ENCODE measurements at places on chromosomes 6 and 20.

- DNase-seq, result no peak
Observed at GRCh38 chr20:20836836-20837235, 124.4 kb upstream of the RALGAPA2 start.

GRCh38 chr20:51547951-51548350 is 5.4 kb upstream of the NFATC2 start:
- no peak for DNase-seq

DNA sequence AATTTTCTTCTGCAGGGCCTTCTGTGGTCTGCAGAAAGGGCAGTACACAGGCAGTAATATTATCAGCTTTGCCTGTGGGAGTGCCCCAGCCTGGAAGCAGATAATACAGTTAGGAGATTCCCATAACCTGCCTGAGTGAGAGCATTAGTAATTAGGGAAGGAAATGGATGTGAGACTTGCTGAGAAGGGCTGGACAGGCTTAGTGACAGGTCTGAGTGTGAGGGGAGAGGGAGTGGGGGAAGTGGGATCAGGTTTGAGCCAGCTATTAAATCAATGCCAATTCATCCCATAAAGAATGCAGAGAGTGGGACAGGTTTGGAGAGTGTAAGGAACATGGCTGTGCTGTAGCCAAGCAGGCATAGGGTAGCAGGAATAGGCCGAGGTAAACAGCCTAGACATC is 10.1 kb upstream of the CFAP206 start:
- no peak for DNase-seq

DNA sequence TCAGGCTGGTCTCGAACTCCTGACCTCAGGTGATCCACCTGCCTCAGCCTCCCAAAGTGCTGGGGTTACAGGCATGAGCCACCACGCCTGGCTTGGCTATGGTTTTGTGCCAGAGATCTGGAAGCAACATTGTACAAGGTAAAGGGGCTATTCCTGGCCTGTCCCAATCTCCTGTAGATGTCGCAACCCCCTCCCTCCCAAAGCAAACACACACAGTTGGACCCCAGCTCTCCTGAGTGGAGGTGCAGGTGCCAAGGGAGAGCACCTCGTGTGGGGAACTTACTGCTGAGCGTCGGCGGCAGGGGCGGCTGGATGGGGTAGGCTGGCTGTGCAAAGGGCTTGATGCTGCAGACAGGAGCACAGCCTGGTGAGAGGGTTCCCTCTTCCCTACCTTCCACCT is 8.8 kb downstream of the RPL10A start:
- no peak for DNase-seq

DNA sequence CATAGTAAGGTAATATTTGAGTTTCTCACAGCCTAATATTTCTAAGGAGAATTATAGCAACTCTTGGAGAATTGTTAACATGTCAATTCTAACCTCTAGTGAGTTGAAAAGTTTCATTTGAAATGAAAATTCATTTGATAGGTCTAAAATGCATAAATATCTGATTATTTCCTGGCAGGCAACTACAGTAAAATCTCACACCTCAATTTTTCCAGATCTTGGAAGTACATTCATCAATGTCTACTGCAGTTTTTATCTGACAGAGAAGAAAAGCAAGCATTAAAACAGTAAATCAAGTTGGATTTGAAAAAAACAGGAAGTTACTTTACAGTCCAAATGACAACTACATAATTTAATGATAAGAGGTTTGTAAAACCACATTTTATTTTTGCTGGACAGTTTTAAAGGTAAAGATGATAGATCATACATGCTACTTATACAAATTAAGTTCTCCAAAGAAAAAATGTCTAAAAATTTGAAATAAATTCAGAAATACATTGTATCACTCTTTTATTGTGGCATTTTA is 631.3 kb downstream of the EYS start:
- DNase-seq, result no peak

DNA sequence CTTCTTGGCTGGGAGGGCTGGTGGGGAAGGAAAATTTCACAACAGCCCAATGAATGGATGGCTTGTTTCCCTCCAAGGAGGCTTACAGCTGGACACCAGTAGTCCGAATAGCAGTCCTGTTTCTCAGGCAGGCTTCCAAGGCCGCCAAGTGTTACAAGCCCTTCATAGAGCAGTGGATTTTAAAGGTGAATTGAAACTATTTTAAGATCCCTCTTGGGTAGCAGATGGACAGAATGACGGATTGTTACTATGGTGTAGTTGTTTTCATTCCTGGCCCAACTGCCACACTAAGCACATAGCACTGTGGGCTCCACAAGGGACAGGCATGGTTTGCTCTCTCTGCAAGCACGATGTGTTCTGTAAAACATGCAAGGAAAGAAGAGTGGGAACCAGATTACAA is 203.3 kb upstream of the TAB2 start:
- DNase-seq, result no peak

DNA sequence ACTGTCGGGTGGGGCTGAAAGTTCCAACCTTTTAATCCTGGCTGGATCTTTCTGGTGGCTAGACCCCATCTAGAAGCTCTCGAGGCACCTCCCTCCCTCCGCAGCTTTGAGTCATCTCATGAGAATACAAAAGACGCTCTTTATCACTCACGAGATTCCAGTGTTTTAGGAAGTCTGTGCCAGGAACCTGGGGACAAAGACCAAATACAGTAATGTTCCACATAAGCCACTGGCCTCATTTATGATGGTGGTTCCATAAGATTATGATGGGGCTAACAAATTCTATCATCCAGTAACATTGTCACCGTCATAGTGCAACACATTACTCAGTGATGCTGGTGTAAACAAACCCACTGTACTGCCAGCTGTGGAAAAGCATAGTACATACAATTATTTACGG is 48.7 kb downstream of the NCOA7 start:
- no peak for DNase-seq

DNA sequence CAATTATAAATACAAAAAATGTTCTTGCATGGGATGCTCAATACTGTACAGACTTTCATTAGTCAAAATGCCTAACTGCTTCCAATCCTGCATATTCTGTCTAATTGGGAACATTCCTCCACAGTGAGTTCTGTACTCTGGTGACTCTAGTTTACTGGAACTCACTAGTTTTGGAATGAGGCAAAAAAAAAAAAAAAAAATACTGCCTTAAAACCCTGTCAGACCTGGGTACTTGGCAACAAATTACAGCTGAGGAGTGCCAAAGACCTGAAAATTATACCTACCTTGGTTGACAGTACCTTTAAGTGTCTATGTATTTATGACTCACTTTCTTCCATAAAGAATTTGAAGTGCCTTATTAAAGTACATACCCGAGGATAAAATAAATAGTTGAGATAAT is 276.7 kb downstream of the FARS2 start:
- no peak for DNase-seq

DNA sequence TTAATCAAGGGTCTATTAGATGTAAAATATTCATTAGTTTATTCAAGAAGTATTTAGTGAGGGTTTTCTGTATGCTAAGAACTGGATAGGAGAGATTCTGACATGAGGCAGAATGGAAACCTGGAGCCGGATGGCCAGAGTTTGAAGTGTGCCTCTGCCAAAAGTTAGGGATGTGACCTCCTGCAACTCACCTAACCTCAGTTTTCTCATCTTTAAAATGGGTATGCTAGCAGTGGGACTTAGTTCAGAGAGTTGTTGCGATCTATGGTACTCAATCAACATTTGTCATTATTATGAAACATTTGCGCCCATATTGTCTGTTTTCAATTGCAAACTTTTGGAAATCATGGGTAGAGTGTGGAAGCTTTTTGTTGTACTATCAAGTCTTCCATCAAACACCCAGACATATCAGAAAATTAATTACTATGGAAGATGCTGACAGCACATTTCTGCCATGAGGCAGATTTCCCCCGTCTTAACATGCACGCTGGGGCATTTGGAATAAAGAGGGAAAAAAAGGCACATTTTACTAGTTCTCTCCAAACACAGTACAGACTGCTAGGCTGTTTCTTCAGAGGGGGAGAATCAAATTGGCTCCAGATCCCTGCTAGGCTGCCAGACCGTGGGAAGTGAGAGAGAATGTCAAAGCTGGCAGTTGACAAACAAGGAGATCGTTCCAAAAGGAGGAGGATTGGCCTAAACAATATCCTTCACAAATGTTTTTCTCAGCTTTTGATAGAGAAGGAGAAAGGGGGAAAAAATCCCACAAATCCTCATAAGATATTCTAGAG is 205.3 kb upstream of the TSHZ2 start:
- DNase-seq, result no peak

- no peak for DNase-seq
Observed at GRCh38 chr20:50762045-50762422, 30.7 kb downstream of the PARD6B start.

- DNase-seq, result no peak
Observed at GRCh38 chr6:158596861-158597260, 37.0 kb downstream of the TMEM181 start.

DNA sequence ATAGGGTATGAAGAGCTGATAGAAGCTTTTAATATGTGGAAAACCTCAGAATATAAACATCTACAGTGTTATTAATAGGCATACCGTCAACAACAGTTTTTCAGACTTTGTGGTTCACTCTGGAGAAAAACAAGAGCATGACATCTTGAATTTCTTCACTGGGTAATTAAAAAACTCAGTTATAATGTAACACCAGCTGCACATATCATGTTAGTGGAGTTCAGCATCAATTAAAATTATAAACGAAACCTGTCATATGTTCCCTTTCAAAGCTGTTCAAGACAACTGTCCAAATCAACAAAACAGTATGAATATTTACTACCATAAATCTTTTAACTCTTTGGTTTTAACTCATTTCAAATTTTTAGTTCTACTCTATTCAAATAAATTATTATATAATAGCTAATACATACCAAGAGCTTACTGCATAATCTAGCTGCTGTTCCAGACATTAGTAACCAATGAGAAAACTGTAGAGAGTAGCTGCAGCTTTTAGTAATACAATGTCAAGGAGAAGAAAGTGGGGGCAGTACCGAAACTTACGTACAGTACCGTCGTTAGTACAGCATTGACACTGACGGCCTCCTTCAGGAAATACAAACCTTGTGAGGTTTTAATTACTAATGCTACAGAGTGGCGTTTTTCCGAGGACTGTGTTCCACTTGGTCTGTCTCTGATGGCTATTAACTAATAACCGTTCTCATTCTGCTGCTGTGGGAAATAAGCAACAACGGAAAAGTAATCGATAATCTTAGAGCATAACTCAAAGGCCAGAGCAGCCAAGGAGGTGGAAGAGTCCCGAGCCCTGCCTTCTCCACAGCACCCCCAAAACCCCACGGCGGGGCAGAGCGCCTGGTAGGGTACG is 532 bp upstream of the PM20D2 start:
- DNase-seq, result no peak

DNA sequence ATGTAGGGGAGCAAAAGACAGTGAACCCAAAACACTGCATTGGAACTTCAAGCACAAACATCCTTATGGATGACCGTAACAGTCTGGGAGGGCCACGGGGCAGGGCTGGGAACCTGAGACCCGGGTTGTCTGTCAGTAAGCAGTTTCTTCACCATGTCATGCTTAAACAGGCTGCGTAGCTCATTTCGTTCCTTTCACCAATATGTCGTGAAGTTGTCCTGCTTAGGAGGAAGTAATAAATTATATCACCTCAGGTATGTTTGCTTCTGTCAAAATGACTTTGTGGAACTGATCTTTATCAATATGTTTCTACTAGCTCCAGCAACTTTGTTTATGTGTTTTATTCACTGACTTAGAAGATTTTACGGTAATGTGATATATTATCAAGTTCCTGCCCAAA is 12.4 kb upstream of the MAK start:
- no peak for DNase-seq

GRCh38 chr6:34901930-34902329 is 12.9 kb downstream of the ANKS1A start:
- DNase-seq, result no peak

- DNase-seq, result no peak
Observed at GRCh38 chr20:56730003-56730402, 100.9 kb downstream of the TFAP2C start.

GRCh38 chr20:9330151-9330550 is 184.2 kb upstream of the LAMP5 start:
- no peak for DNase-seq

- DNase-seq, result no peak
Observed at GRCh38 chr20:38946836-38947235, 15.3 kb upstream of the DHX35 start.

GRCh38 chr6:14036911-14037310 is 80.7 kb upstream of the CD83 start:
- no peak for DNase-seq

DNA sequence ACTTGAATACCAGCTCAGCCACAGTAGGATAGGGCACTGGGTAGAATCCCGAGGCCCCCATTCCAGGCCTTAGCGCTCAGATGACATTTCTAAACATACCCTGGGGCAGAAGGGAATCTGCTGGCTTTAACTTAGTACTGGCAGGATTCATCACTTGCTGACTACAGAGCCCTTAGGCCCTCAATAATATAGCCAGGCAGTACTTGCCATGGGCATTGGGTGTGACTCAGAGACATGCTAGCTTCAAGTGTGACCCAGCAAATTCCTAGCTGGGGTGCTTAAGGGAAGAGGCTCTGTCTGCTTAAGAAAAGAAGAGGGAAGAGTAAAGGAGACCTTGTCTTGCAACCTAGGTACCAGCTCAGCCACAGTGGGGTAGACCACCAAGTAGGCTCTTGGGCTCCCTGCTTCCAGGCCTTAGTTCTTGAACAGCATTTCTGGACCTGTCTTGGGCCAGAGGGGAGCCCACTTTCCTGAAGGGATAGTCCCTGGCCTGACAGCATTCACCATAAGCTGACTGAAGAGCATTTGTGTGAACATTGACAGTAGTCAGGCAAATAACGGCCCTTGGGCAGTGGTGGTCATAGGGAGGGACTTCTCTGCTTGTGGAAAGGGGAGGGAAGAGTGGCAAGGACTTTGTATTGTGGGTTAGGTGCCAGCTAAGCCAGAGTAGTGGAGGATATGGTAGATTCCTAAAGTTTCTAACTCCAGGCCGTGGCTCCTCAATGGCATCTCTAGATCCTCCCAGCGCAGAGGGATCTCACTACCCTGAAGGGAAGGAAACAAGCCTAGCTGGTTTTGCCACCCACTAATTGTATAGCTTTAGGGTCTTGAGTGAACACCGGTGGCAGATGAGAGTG is 48.5 kb upstream of the HACE1 start:
- no peak for DNase-seq

- DNase-seq, result no peak
Observed at GRCh38 chr6:107495971-107496370, 6.1 kb downstream of the SOBP start.

GRCh38 chr6:52598123-52598823 is 21.4 kb upstream of the TRAM2 start:
- DNase-seq, result no peak

GRCh38 chr20:1809131-1809572 is 86.1 kb upstream of the SIRPA start:
- no peak for DNase-seq
